HTR-8/SVneo (cell line): ENCODE measurements at places on chromosomes 2 and 18.

DNA sequence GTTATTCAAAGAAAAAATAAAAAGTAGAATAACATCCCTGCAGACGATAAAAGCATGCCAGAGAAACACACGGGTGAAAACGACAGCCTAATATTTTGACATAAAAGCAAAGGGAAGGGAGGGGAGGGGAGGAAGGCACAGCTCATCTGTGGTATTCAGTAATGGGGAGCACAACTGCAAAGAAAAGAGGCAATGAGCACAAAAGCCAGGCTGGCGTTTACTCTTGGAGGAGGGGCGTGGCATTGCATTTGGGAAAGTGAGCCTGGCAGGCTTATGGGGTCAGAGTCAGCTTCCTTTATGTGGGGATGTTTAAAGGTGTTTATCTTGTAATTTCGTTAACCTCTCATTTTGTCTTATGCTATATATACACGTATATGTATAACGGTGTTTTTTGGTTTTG, 53.2 kb downstream of the STEAP3 start:
- DNase-seq: no peak

GRCh38 chr2:201618744-201619662, 24.3 kb downstream of the TMEM237 start:
- no peak for DNase-seq

DNA sequence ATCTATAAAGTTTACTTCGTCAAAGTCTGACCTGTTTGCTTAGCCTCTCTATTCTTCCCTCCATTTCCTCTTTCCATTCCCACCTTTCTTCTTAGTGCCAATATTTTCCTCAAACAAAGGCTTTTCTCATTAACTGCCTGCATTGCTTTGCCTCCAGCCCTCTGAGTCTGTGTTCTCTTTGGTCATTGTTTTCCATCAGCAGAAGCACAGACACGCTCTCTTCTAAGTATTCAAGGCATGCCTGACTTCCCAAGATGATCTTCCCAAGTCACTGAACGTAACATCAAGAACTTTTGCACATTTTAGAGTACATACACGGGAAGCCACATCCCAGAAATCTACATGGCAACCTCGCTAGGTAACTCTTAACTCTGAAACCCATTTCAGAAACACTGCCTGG, 32.6 kb upstream of the ANXA4 start:
- DNase-seq: no peak

GRCh38 chr2:166393008-166393407, 17.3 kb upstream of the SCN9A start:
- no peak for DNase-seq

- no peak for DNase-seq
Observed at GRCh38 chr2:48944956-48945355, 189.4 kb upstream of the LHCGR start.

DNA sequence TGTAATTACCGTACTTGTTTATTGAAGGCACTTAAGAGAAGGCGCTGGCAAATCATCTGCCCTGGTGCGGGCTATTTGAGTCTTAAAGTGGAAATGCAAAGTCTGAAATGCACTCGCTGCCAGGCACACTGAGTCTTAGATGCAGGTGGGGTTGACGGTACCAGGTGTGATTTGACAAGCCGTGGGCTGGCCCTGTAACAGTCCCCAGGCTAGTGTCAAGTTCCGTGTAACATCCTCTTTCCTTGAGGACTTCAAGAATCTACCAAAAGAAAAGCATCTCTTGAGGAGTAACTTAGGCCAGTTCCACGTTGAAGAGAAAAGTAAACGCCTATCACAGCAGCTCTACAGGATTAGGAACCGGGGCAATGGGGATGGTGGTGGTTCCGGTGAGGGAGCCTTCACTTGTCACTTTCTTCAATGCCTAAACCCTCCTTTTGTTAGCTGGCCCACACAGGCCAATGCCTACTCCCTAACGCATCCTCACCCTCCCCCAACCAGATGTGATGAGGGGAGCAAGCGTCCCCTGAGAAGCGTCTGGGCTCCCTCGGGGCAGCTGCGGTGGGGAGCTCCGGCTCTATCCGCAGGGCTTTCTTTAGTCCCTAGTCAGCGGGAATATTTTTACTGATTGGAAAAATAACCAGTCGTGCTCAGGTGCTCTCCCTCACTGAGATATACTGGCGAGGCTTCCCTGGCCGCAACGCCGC, 1.5 kb upstream of the UGP2 start:
- peak; percentile 35 for DNase-seq

GRCh38 chr2:2238726-2239269, 92.3 kb downstream of the MYT1L start:
- DNase-seq: no peak

GRCh38 chr2:228067309-228067708, 114.2 kb downstream of the SPHKAP start:
- DNase-seq: no peak

DNA sequence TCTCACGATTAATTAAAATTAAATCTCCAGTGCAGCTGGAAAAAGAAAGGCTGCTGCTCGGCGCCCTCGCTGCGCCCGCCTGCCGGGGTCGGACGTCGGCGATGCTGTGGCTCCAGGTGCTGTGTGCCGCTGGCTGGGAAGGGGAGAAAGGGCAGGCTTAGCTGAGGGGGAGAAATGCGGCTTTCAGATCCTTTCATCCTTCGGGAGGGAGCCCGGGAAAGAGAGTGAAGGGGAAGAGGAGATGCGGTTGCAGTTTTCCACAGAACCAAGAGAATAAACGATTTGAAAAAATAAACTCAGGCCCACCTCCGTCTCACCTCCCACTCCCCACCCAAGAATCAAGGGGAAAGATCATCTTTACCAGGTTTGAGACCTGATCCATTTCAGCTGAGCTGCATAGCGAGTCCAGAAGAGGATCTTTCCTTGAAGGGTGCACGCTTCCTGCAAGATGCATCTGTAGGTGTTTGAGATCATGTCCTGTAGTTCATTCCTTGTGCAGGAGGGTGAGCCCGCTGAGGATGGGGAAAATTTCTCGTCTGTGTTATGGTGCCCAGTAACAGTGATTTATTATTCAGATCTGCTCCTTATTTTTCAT, 495 bp downstream of the TMEM169 start:
- DNase-seq: no peak

GRCh38 chr2:213148572-213149261, 2.7 kb downstream of the IKZF2 start:
- DNase-seq: no peak

- DNase-seq: no peak
Observed at GRCh38 chr2:177155631-177156030, 57.0 kb upstream of the HNRNPA3 start.

DNA sequence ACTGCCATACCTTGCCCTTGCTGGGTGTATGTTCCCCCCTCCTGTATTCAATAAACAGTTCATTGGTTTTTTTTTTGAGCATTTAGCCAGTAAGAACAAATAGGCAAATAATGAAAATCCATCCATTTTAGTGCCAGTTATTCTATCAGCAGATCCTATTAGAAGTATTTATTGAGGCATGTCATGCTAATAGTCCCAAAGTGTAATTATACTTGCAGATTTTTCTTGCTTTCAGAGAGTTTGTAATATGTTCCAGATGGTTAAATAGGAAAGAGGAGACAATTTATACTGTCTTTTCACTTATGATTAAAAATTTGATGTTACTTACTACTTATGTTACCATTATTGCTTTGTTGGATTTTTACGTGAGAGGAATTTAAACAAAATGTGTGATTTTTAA, 127.6 kb downstream of the NCOA1 start:
- no peak for DNase-seq

DNA sequence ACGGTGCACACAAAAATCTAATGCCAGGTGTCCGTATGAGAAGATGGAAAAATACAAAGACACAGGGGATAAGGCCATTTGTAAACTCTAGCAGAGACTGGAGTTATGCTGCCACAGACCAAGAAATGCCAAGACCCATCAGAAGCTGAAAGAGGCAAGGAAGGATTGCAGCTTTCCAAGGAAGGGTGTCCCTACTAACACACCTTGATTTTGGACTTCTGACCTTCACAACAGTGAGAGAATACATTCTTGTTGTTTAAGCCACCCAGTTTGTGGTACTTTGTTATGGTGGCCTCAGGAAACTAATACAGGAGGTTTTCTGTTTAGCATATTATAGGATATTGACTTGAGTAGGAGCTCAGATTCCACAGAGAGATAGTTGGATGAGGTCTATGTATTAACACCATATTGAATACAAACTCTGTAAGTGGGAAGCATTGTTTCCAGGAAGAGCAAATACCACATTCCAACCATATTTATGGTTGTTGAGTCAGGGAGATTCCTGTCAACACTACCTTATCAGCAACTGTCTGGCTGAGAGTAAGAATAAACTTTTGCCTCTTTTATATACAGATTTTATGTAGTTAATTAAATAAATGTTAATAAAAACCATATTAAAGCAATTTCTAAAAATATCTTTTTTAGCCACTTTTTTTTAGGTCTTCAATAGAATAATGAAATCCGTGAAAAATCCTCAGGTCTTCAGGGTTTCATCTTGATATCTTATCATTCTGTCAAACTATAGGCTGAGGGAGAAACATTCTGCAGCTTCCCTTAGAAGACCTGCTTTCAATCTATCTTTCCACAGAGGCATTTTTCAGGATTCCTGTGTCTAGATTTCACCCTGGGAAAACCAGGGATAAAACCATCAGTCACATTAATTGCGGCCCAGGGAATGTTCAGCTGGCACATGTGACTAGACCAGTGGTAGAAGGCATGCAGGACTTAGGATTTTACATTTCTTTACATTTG, 35.4 kb upstream of the HNMT start:
- DNase-seq: peak; percentile 32

GRCh38 chr18:67468038-67468437, 48.5 kb downstream of the DSEL start:
- DNase-seq: no peak

- DNase-seq: no peak
Observed at GRCh38 chr2:221962186-221962585, 336.6 kb downstream of the PAX3 start.

- no peak for DNase-seq
Observed at GRCh38 chr18:67376372-67376771, 140.1 kb downstream of the DSEL start.

GRCh38 chr2:11939523-11939922, 193.1 kb downstream of the LPIN1 start:
- DNase-seq: no peak

- DNase-seq: no peak
Observed at GRCh38 chr2:17184512-17184911, 333.7 kb downstream of the RAD51AP2 start.
